Stimulated activated CD4-positive, alpha-beta T cell treated with anti-CD3 and anti-CD28 coated beads, Interleukin-1b, Interleukin-23, amount 100 ng/mL, for 1 hour (primary cell): ENCODE measurements at places on chromosomes 3 and 15.

DNA sequence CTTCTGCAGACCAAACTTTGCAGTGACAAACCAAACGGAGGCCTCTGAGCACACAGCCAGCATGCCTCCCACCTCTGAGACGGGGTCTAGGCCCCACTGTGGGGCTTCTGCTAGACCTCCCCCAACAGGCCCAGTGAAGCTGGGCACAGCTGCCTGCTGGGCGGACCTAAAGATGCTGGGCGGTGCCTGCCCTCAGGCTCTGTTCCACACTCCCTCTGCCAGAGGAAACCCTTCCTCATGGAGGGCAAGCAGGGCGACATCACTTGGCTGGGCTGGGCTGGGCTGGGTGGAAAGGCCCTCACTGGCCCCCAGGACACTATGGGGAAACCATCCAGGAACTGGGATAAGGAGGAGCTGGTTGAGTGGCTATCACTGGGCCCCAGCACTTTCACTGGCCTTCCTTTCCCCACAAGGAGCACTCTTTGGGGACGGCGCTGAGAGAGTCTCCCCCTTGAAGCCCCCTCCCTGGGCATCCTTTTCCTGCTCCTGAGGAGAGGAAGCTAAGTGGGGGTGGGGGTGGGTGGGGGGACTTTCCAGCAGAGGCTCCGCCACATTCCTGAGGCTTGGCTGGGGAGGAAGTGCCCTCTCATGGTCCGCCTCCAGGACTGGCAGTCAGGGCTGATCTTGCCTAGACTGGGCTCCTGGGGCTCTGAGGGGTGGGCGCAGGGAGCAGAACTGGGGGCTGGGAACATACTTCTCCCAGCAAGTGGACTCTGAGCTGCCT is 98.1 kb upstream of the HACD2 start:
- DNase-seq = no peak

GRCh38 chr3:195196266-195196665 is 74.7 kb downstream of the XXYLT1 start:
- DNase-seq = no peak

DNA sequence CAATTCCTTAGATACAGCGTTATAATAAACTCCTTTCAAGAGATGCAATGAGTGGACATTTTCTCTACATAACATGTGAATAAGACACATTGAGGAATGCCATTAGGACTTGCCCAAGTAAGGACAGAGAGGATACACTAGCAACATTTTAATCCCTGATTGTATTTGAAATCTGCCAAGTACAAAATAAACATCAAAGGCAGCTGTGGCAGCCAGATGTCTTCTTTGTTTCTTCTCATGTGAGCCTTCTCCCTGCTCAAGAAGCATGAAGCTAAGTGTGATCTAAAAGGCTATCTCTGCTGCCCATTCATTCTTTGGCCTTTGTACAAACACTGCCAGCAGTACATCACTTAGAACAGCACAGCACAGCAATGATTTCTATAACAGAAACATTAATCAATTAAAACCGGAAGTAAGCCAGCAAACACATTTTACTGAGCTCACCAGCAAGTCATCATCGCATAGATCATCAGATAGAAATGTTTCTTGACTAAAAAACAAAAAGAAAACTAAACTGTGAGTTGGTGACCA is 364.0 kb downstream of the CNTN6 start:
- no peak for DNase-seq

DNA sequence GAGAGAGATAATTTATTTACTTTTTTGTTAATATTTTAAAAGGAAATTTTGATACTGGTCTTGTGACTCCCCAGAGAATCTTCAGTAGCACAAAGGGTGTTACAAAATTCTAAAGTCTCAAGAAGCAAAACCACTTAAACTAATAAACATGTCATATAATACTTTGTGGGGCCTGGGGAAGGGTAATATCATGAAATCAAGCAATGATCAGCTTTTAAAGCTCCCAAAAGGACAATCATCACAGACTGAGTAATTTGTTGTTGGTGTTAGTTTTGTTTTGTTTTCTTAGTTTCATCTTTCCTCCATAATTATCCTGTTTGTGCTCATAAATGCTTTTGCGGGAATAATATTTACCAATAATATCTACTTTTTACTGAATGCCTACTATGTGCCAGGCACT is 55.0 kb downstream of the TMEM212 start:
- DNase-seq = no peak

GRCh38 chr3:179432451-179432850 is 18.8 kb downstream of the GNB4 start:
- DNase-seq = no peak

DNA sequence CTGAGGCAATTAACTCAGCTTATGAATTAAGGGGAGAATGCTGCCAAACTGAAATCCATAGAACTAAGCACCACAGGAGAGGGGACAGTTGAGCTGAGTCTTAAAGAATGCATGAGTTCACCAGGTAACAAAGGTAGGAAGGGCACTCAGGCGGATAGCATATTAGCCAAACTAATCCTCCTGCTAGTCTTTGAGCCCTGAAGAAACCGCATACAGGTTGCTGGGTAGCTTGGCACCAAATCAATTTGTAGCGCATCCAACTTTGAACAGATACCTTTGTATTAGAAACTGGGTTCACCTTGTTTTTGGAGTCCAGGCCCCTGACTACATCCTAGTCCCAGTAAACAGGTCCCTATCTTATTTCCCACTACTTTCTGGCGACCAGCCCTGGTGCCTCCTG is 93.7 kb downstream of the FRMD4B start:
- no peak for DNase-seq

DNA sequence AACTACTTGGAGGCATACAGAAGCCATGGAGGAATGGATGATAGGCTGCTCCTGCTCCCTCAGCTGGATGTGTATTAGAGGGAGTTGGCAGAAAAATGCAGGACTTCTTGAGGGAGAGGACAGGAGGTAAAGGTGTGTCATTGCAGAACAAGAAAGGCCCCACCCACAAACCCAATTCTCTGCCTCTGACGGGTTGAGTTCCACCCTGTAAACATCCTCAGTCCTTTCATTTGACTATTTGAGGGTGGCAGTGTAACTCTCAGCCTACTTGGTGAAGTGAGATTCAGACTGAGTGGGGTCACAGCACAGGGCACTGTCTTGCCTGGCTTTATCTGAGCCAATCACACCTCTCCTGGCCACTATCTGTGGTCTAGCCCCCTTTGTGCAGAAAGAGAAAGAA is at the start of gene TPRG1:
Gene TPRG1 (plus strand): TSS at position 265 of the 400 bp plus-strand sequence. CDS start 35,414 bp downstream, outside the sequence.
- no peak for DNase-seq

DNA sequence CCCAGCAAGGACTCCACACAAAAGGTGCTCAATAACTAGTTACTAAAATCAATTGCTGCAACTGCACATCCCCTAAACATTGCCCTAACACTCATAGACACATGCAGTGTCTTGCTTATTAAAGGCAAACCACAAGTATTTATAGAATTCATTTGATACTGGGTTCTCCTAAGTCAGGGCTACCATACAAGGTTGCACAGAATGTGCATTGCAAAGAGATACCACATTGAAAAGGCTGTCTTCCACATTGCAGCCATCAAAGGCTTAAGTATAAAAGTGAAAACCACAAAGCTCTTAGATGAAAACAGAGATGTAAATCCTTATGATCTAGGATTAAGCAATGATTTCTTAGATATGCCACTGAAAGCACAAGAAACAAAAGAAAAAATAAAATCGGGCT is 33.6 kb upstream of the TOPAZ1 start:
- no peak for DNase-seq

DNA sequence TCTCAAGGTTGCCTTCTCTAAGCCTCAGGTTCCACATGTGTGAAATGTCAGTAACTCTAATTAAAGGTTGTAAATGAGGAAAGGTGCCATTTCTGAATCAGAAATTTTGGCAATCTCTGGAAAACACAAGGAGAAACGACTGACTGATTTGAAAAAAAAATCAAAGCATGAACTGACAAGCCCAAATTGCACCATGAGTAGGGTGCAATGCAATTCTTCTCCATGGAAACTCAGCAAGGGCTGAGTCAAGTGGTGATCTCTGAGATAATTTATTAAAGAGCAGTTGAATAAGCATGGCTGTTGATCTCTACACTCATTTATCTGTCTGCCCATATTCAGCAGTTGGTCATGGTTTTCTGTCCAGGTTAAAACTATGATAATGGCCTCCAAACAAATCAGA is 201.6 kb upstream of the CMC1 start:
- DNase-seq = no peak

DNA sequence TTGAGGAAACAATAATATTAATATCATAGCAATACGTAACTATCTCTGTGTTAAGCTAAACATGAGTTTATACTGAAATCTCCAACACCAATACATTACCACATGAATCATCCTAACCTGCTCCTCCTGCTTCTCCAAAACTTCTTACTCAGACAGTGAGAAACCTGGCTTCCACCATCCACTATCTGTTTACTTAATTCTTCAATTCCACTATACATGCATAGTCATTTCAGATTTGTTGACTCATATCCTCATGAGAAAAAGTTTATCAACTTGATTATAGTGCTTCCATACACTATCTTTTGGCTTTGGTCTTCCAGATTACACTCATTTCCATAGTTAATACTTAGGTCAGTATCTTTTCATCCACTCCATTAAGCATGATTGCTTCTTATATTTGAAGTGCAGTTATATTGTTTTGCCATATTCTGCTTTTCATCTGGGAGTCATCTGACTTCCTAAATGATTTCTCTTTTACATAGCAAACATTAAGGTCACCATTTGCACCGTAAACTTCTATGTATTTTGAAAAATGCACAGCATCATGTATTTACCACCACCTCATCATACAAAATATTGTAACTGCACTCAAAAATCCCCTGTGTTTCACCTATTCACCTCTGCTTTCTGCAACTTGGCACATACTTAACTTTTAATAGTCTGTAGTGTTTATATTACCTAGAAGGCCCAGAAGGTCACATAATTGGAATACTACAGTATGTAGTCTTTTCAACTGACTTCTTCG is 970.6 kb downstream of the DIPK2A start:
- no peak for DNase-seq
